Neural progenitor cell (in vitro differentiated cells): ENCODE measurements at places on chromosomes 12 and 14.

- no peak for DNase-seq
Measured at GRCh38 chr12:14613718-14614117, 46.0 kb upstream of the PLBD1 start.

GRCh38 chr12:110193196-110193595, 69.0 kb downstream of the IFT81 start:
- no peak for DNase-seq

DNA sequence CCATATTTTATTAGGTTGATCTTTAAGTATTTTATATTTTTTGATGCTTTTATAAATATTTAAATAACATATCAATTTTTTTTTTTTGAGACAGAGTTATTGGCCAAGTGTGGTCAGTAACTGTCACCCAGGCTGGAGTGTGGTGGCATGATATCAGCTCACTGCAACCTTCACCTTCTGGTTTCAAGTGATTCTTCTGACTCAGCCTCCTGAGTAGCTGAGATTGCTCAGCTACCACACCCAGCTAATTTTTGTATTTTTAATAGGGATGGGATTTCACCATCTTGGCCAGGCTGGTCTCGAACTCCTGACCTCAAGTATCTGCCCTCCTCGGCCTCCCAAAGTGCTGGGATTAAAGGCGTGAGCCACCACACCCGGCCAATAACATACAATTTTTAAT, 71.1 kb downstream of the FUT8 start:
- no peak for DNase-seq

DNA sequence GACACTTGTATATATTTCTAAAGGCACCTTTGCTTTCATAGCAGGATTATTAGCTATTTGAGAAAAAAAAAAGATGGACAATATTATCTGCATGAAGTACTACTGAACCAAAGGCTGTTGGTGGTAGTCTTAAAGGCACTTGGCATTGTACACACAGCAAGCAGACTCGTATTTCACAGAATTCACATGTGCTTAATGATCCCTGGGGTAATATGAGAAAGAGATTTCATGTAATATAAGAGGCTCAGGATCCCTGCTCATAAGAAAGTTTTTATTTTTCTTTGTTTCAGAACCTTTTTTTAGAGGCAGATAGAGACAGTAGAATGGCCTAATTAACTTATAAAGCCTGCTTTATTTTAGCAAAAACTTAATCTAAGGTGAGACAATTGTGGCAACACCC, 59.5 kb downstream of the SYNE2 start:
- no peak for DNase-seq

DNA sequence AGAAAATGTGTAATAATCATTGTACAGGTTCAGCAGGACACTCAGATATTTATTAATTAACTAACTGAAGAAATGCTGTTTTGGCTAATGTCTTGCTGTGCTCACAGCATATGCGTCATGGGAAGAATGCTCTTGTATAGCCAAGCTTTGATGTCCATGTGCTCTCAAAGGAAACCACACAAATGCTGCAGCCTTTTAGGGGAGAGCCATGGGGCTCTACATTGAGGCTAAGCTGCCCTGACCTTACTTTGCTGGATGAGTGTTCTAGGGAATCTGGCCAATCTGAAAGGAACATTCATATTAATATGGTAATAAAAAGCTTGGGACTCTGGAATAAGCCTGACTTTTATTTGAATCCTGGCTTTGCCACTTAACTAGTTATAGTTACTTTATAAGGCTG, 9.5 kb upstream of the CRADD start:
- no peak for DNase-seq

GRCh38 chr12:85445060-85445938, 165.3 kb downstream of the ALX1 start:
- peak; percentile 9 for DNase-seq

- DNase-seq = no peak
Measured at GRCh38 chr12:63968673-63969072, 124.2 kb downstream of the SRGAP1 start.

GRCh38 chr12:31005256-31005943, 68.3 kb upstream of the DDX11 start:
- DNase-seq = no peak

DNA sequence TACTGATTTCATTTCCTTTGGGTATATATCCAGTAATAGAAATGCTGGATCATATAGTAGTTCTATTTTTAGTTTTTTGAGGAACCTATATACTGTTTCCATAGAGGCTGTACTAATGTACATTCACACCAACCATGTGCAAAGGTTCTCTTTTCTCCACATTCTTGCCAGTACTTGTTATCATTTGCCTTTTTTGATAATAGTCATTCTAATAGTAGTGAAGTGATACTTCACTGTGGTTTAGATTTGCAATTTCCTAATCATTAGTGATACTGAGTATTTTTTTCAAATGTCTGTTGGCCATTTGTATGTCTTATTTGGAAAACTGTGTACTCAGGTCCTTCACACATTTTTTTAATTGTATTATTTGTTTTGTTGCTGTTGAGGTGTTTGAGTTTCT, 148.2 kb upstream of the NAV3 start:
- no peak for DNase-seq

- peak; percentile 87 for DNase-seq
Measured at GRCh38 chr12:59595883-59596540, at the start of gene SLC16A7. Gene SLC16A7 (plus strand): TSS chr12:59596029. CDS start chr12:59704802, 108,773 bp downstream.

DNA sequence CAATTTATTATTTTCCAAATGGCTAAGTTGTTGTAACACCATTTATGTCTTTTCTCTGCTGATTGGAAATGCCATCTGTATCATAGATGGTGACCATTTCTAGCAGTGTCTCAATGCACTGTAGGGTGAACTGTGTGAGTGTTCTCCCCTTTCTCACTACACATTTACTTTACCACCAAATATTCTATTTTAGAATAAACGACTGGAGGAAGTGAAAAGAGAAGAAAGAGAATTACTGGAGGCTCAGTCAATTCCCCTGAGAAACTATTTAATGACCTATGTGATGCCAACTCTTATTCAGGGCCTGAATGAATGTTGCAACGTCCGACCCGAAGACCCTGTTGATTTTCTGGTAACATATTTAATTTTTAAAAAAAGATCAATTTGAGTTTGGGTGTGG, 15.5 kb upstream of the PAPOLA start:
- DNase-seq = no peak

DNA sequence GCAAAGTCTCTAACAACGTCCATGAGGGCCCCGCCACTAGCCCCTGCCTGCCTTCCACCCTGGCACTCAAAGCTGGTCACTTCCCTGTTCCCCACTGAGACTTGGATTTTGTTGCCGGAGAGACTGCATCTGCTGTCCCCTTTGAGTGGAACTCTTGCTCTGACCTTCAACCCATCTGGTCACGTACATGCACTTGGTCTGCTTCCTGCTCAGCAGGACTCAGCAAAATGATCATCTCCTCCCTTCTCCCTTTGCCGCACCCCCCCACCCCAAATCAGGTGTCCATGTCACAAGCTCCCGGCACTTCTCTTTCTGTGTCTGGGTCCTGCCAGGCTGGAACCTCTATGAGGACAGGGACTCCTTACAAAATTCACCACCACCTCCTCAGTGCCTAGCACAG, 180.9 kb downstream of the CHST11 start:
- DNase-seq = no peak

GRCh38 chr12:100293017-100293416, 26.0 kb downstream of the SCYL2 start:
- no peak for DNase-seq

GRCh38 chr12:4489556-4489955, 43.9 kb upstream of the FGF6 start:
- DNase-seq = no peak

- DNase-seq = no peak
Measured at GRCh38 chr12:121391619-121392324, 8.1 kb upstream of the RNF34 start.

- no peak for DNase-seq
Measured at GRCh38 chr12:3753544-3754284, 805 bp upstream of the CRACR2A start.

DNA sequence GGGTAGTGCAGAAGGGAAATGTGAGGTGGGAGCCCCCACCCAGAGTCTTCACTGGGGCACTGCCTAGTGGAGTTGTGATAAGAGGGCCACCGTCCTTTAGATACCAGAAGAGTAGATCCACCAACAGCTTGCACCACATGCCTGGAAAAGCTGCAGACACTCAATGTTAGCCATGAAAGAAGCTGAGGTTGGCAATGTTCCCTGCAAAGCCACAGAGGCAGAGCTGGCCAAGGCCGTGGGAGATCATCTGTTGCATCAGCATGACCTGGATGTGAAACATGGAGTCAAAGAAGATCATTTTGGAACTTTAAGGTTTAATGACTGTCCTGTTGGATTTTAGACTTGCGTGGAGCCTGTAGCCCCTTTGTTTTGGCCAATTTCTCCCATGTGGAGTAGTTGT, 468.4 kb upstream of the FOXG1 start:
- DNase-seq = no peak

- DNase-seq = no peak
Measured at GRCh38 chr12:106044773-106045172, 94.0 kb downstream of the NUAK1 start.

GRCh38 chr12:11965258-11965910, 105.4 kb upstream of the BCL2L14 start:
- no peak for DNase-seq

DNA sequence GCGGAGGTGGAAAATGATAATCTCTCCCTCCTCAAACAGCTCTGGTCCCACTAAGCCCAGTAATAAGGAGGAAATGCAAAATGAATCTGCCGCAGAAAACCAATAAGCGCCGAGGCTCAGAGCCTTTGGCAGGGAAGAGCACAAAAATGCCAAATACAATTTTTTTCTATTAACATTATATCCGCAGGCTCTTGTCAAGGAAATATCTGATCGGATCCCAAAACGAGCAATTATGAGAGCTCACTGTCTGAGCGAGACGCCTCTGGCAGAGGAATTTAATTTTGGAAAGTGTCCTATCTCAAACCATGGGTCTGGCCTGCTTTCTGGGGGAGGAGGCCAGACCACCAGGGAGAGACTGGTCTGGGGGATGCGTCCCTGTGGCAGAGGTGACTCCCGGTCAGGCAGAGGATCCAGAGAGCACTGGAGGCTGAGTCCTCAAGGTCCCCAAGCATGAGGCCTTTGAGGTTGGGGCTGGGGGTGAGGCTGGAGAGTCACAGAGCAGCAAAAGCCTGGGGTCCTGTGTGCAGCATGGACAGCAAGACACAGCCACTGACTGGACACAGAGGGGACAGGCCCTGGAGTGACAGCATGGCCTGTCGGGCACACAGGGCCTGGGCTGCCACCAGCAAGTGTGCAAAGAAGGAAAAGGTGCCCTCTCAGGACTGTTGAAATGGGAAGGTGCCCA, 342.8 kb upstream of the SFSWAP start:
- no peak for DNase-seq

DNA sequence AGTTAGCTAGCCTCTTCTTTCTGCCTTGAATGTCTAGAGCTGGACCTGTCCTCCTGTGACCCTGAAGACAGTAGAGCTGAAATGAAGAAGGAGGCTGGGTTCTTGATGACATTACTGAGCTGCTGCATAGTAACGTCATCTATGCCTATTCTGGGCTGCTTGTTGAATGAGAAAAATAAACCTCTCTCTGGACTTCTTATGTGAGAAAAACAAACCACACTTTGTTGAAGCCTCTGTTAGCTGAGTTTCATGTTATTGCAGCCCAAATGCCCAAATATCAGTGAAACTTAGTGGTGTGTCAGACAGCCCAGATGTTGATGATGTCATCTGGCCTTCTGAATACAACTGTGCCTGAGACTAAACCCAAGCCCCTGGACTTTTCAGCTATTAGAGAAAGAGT, 67.0 kb upstream of the MAX start:
- DNase-seq = no peak

- DNase-seq = no peak
Measured at GRCh38 chr12:57740656-57741412, 2.3 kb upstream of the AGAP2 start.
